NCI-H1105 (cell line): ENCODE measurements at places on chromosomes 6 and 20.

GRCh38 chr6:112802144-112802543 lies 455.0 kb downstream of the RFPL4B start:
- DNase-seq: no peak

GRCh38 chr6:29519291-29520010 lies 31.7 kb upstream of the MAS1L start:
- no peak for DNase-seq

DNA sequence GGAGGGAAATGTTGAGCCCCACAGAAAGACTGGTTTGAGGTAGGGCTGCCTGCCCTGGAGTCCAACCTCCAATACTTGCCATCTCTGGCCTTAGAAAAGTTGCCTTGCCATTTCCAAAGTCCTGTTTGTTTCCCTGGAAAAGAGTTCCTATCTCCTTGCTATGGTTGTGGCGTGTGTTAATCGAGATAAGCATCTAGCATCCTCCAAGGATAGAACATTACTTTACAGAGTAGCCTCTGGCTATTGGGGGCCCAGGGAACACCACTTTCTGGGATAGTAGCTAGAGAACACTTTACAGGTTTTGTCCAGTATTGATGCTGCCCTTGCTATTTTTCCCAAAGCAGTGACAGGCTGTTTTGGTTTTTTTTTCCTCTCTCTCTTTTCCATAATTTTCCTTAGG lies 57.4 kb upstream of the SASH1 start:
- DNase-seq: no peak

GRCh38 chr6:170583756-170584180 lies 669 bp downstream of the PDCD2 start:
- no peak for DNase-seq

GRCh38 chr20:16944745-16945144 lies 196.6 kb downstream of the OTOR start:
- no peak for DNase-seq

GRCh38 chr20:1637755-1638154 lies 17.9 kb upstream of the SIRPB1 start:
- no peak for DNase-seq

DNA sequence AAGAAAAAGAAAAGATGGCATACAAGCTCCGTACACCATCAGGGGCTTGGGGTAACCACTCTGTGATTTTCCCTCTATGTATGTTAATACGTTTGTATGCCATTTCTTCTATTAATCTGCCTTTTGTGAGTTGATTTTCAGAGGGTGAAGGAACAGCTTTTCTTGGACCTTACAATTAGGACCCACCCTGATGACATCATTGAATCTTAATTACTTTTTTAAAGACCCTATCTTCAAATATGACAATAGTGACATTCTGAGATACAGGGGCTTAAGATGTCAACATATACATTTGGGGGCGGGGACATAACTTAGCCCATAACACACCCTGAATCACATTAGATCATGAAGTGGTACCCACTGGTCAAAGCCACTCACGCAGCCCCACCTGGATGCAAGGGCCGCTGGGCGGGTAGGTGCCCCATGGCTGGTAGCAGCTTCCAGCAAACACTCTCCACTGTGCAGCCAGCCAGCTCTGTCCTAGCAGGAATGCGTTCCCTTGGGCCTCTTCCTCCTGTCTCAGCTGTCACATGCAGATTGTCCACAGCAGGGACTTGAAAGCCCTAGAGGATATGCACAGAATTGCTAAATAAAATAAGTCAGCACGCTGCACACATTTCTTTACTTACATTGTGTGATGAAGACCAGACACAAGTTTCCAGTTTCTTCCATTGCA lies 74.5 kb downstream of the FOXF2 start:
- no peak for DNase-seq

GRCh38 chr6:5680095-5680494 lies 326.6 kb downstream of the NRN1 start:
- DNase-seq: no peak

DNA sequence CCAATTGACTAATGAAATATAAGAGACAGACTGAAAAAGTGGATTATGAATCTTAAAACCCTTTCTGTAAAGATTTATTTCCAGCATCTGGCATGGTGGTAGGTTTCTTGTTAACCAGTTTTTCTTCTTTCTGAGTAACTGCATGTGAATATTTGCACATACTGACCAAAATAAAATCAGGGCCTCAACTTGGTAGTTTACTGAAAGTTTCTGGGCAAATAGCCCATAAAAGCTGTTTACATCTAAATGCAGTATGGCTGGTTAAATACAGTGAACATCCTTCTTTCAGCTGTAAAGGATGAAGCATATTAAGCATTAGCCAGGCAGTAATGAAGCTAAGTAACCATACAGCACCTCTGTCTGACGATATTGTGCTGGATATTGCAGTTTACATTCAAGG lies 83.6 kb upstream of the EYS start:
- DNase-seq: no peak

- DNase-seq: no peak
Measured at GRCh38 chr6:42777126-42777822, 4.6 kb upstream of the BICRAL start.

- DNase-seq: no peak
Measured at GRCh38 chr6:71404145-71404966, 115.7 kb downstream of the OGFRL1 start.

DNA sequence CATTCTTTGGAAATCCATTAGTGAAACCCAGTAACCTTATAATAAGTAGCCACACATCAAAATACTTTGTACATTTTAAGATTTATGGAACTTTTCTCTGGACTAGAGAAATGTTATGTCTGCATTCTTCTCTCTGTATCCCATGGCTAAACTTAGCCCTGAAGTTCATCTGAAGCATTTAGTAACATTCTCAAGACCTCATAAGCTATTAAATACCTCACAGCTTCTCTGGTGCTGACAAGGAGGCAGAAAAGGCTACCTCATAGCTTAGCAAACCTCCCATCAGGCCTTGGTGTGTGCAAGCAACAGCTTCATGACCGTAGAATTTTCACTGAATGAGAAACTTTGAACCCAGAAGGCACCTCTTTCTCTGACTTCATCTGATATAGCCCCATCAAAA lies 38.9 kb upstream of the HDGFL1 start:
- DNase-seq: no peak

DNA sequence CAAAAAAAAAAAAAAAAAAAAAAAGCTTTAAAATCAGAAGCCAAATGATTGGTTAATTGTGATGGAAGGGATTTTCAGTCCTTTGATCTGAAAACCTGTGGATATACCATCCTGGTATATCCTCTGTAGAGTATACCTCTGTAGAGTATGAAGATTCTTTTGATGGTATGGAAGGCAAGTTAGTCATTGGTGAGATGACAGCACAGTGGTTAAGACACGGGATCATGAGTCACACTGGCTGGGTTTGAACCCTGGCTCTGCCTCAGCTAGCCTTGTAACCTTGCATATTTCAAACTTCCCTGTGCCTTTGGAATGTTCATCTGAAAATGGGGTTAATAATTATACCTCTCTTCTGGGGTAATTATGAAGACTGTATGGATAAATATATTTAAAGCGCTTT lies 179.3 kb downstream of the CARMIL1 start:
- DNase-seq: no peak

DNA sequence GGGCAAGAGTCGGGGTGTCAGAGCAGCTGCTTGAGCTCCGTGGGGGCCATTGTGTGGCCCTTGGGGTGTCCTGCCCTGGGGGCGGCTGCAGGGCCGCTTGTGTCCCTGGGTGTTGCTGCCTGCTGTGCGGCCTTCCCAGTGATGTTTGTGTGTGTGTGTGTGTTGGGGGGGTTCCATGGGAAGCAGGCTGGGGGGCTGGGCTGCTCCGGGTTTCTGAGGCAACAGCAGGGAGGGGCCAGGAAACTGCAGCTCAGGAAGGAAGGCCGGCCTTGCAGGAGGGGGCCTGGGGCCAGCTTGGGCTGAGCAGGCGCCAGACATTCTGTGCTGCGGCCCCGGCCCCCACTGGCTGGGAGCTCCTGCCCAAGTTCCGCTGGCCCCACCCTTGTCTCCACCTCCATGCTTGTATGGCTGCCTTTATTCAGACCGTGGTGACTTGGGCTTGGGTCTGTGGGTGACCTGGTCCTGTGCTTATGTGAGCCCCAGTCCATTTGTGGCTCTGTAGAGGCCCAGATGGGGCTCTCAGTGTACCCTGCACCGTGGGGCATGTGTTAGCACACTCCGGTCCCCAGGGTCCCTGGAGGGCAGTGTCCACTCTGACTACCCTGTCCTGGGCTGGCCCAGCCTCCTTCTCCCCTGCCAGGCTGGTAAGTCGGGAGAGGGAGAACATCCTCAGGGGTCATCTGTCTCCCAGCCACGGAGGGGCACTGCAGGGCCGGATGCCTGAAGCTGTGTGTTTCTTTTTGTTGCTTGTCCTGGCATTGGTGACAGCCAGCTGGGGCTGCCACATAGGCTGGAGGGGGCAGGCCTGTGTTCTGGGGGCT lies 4.6 kb upstream of the SOX18 start:
- DNase-seq: no peak

GRCh38 chr20:44706301-44707017 lies 8.7 kb upstream of the CCN5 start:
- DNase-seq: no peak

- DNase-seq: no peak
Measured at GRCh38 chr6:40845553-40845952, 193.5 kb downstream of the UNC5CL start.

- DNase-seq: no peak
Measured at GRCh38 chr6:39169448-39170344, 54.7 kb upstream of the SAYSD1 start.

GRCh38 chr6:163507965-163508364 lies 93.4 kb downstream of the QKI start:
- DNase-seq: no peak

- DNase-seq: no peak
Measured at GRCh38 chr6:16635810-16636602, 125.3 kb downstream of the ATXN1 start.

- DNase-seq: no peak
Measured at GRCh38 chr20:35954907-35955251, 577 bp upstream of the SCAND1 start.
